ENCODE measurements at places on chromosomes 4 and X. TPM values are rescaled to one million over a fixed set of nuclear protein-coding genes. Genes with fewer than 3 reads are reported as not detected.

DNA sequence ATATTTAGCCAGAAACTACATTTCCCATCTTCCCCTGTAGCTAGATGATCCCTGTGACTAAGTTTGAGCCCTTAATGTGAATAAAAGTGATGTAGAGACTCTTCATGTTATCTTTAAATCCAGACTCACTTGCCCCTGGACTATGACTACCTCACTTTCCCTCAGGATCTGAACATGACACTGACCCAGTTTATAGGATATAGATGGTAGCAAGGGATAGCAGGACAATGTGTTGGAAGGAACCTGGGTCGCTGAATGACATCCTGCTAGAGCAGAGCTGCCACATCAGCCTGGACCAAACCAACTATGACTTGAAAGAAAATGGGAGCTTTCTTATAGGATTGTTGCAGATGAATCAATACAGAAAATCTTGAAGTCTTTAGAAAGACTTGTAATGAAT is 138.2 kb downstream of the PACRGL start:
- no peak for DNase-seq

DNA sequence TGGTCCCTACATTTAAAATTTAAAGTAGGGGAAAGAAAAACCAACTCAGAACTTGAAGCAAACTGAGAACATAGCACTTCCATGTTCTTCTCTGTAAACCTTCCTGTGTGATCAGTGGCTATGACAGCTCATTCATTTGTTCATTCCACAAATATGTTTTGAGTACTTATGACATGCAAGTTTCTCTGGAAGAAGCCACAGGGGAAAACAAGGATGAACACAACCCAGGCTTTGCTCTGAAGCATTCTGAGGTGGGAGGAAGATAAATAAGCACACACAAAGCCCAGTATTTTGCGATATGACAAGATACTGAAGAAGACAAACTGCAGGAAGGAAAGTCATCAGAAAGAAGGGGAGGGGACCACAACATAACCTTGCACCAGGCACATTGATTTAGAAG is 96.4 kb downstream of the CHIC2 start:
- DNase-seq, result no peak

The GRSF1 gene
- total RNA-seq, result 129 TPM

GRCh38 chr4:48187813-48188212 is 53.8 kb upstream of the TXK start:
- DNase-seq, result no peak

- no peak for DNase-seq
Observed at GRCh38 chr4:148091896-148092295, 350.3 kb downstream of the NR3C2 start.

- no peak for DNase-seq
Observed at GRCh38 chrX:1012678-1013300, 199.7 kb downstream of the CRLF2 start.

DNA sequence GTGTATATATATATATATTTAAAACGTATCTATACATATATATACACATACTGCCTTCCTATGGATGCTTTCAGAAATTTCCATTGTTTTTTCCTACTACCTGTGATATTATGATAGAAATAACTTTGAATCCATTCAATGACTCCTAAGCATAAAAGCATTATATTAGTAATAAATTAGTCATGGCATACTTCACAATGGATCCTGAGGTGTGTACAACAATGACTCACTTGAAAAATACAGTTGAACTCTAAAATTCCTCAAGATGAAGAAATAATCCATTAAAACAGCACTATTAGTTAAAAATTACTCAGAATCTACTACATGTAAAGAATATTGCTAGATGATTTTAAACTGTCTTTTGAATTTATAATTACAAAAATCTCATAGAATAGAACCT is 201.1 kb downstream of the STPG2 start:
- no peak for DNase-seq

DNA sequence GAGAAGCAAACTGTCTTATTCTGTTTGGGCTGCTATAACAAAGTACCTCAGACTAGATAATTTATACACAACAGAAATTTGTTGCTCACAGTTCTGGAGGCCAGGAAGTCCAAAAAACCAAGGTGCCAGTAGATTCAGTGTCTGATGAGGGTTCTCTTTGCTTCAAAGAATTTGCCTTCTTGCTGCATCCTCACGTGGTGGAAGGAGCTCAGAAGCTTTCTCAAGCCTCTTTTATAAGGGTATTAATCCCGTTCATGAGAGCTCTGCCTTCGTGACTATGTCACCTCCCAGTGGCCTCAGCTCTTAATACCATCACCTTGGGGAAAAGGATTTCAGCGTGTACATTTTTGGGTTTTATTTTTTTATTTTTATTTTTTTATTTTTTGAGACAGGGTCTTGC is 20.1 kb downstream of the CA5B start:
- DNase-seq, result no peak

The ARX gene
- total RNA-seq, result not detected

The F8A2 gene
- not detected for total RNA-seq

DNA sequence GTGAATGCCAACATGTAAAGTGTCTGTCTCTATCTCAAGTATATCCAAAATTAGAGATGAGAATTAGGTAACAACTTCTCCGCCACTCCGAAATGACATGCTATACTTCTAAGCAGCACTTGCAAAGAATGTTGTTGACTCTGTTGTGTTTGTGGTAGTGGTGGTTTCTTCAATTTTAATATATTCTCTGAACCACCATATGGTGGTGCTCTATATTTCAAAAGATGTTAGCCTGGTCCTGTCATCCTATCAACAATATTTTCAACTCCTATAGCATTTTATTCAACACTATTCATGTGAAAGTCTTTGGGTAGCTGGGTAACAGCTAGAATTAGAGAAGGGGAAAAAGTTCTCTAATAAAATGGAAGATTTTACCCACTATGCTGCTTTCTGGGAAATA is 1622.8 kb upstream of the IGFBP7 start:
- DNase-seq, result no peak

GRCh38 chr4:23945451-23946017 is 55.7 kb upstream of the PPARGC1A start:
- peak; percentile 10 for DNase-seq

DNA sequence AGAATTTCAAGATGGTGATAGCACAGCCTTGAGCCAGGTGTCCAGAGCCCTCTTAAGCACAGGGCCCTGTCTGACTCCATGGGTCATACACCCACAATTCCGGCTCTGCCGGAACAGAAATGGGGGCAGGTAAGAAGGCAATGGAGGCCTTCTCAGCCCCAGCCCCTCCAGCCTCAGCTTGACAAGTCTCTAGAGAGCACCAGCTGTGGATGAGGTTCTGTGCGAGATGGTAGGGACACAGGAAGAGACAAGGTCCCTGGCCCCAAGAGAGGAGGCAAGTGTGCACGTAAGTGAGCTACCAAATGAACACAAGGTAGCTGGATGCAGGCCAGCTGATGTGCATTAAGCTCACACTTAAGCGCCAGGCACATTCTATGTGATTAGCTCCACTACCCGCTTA is 2.4 kb upstream of the PRRG3 start:
- no peak for DNase-seq

DNA sequence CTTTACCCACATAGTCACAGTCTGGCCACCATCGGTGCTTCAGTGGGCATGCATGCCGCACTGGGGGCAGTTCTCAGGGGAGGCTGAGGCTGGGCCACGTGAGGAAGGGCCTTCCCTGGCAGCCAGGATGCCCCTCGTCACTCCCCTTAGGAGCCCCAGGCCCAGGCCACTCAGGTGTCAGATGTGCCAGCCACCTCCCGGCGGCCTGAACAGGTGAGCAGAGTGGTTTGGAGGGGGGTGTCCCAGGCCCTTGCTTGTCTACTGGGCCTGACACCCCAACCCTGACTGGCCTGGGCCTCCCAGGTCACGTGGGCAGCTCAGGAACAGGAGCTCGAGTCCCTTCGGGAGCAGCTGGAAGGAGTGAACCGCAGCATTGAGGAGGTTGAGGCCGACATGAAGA is 12.1 kb downstream of the CCDC22 start:
- DNase-seq, result no peak

- DNase-seq, result no peak
Observed at GRCh38 chr4:139367421-139368090, 65.3 kb upstream of the NDUFC1 start.

GRCh38 chr4:147826288-147826646 is 94.4 kb downstream of the ARHGAP10 start:
- DNase-seq, result no peak

- DNase-seq, result no peak
Observed at GRCh38 chr4:8000721-8001491, 61.2 kb upstream of the AFAP1 start.

DNA sequence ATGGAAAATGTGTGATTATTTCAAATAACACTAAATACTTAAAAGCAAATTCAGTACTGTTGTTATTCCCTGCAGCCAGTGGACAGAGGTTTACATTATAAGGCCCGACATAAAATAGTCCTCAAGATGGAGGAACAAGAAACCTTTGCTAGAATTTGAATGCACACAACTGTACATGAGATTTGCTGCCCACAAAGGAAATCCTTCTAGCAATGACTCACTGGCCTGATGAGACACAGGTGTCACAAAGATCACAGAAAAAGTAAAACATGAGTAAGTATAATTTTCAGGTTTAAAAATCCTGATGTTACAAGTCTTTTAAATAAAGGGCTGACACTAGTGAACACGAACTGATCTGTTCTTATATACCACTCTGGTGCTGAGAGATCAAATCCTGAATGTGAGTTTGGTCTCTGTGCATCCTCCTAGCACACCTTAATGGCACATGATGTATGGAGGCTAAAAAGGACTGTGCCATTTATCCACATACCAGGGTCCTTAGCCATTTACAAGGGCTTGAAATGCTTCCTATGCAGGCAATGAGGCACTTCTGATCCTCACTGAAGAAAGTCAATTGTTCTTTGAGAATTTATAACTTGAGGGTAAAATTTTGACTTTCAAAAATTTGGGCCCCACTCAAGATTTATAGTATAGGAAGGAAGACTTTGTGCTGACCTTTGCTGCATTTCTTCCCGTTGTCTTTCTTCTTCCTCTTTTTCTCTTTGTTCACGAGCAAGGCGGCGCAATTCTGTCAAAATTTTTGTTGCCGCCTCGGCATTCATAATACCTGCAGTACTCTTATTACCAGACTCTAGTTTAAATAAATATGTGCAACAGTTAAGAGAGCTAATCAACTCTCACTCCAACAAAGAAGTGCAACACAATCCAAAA is 23.0 kb downstream of the MAP7D3 start:
- DNase-seq, result no peak

DNA sequence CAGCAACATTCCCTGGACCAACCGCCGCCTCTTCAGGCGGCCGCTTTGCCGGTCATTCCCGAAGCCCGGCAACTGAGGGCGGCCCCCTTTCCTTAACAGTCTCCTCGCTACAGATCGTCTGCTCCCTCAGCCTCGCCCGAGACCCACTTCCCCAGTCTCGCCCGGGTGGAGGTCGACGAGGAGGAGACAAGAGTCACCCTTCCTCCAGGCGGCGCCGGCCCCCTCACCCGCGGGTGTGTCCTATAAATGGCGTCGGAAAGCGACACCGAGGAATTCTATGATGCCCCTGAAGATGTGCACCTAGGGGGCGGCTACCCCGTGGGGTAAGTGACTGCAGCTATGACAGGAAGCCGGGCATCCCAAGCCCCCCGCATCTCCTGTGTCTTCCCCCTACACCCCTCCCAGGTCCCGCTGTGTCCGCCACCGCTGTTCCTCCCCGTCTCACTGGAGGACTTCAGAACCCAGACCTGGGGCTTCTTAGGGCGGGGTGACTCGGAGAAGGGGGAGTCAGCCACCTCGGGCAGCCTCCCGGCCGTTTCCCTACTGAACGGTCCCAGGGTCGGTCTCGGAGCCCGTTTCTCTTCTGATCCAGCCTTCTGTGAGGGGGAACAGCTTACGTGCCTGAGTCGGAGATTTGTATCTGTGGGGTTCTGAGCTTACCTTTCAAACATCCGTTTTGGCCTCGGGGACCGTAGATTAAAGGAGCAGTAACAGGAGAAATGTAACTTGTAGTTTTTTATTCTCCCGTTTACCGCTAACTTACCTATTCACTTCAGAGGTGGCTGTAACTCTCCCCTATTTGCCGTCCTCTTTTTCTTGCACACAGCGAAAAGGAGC is 570 bp downstream of the WDR44 start:
- DNase-seq, result peak; percentile 7

DNA sequence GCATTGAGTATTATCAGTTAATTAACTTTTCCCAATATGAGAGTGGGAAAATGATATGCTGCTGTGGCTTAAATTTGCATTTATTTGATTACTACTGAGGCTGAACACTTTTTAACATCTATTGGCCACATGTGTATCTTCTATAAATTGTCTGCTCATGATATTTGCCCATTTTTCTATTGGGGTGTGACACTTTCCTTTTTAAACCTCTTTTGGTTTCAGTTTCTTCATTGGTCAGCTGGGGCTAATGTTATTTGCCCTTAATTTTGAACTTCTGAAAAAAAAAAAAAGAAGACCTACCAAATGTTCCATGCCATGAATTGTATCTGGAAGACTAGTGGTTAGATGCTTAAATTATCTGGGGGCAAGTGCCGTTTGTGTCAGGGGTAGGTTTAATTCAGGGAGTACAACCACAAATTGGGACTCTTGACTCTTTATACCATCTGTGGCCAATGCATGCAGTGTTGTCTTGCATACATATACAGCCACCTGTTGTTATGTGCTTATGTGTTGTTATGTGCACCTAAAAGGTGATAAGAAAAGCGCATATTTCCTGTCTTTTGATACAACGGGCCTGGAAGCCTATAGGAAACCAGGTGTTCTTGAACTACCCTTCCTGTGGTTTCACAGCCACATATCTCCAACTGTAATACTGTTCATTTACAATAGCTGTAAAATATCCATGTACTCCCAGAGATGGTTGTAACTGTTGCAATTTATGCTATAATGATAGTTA is 49.0 kb downstream of the SH2D1A start:
- DNase-seq, result no peak

The DRP2 gene
- total RNA-seq, result 0.04 TPM

The NAT8L gene
- total RNA-seq, result 3.3 TPM

The FGF13 gene
- 0.84 TPM for total RNA-seq

The TRPC5OS gene
- not detected for total RNA-seq

- DNase-seq, result peak; percentile 8
Observed at GRCh38 chrX:152632445-152633097, 5.1 kb upstream of the GABRQ start.

GRCh38 chr4:48799157-48799556 is 19.1 kb upstream of the FRYL start:
- DNase-seq, result no peak

The ARR3 gene
- total RNA-seq, result not detected
